Stimulated activated effector memory CD8-positive, alpha-beta T cell treated with anti-CD3 and anti-CD28 coated beads, Interleukin-12 subunit alpha, Interleukin-12 subunit beta, amount 100 ng/mL, for 72 hours (primary cell): ENCODE measurements at places on chromosomes 16 and 17.
A peak's percentile ranks its signal among the peaks of the same experiment; 100 is the strongest.

DNA sequence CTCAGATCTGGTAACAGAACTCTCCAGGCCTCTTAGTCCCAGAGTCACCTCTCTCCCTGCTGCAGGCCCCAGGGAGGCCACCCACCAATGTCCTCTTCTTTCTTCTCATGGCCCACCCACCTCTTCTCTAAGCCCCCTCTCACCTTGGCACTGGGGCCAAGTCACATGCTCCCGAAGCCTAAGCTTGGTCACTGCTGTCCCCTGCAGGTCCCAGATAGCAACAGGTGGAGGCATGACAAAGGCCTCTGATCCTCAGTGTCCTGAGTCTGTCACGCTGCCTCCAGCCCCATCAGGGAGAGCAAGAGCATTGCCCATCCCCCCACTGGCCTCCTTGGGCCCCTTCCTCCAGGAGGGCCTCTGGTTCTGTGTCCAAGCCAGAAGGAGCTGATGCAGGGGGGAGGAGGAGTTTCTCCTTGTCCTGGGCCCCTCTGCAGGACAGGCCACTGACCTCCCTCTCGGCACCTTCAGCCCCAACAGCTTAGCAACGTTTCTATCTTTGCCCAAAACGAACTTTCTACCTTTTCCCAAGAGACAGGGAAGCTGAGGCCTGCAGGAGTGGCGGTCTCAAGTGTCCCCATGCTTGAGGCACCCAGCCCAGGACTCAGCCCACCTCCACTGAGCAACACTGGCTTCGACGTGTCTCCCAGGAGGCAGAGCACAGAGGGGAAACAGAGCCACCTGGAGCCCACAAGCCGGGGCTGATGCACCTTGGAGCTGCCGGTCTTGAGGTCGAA lies 8.6 kb downstream of the P2RX1 start:
- DNase-seq: no peak

GRCh38 chr16:15672514-15673167 lies 22.6 kb downstream of the NDE1 start:
- no peak for DNase-seq

DNA sequence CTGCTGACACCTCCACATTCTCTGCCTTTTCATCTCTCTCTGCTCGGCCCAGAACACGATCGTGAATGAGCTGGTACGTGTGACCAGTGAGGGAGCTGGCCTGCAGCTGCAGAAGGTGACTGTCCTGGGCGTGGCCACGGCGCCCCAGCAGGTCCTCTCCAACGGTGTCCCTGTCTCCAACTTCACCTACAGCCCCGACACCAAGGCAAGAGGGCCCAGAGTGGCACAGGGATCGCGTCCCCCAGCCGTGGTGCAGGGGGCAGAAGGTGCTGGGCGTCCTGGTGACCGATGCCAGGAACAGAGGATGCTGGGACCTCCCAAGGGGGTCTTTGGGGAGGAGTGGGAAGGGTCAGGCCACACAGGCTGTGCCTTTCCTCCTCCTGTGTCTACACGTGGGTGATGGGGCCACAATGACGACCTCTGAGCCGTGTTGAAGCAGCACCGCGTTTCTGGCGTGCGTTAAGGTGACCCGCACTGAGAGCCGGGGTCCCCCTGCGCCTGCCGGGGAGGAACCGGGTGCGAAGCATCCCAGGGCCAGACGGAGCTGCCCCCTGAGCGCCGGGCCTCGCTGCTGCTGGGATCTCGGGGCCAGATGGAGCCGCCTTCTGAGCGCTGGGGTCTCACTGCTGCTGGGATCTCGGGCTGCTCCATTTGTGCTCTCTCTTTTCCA lies 17.4 kb downstream of the GAA start:
- DNase-seq: no peak

DNA sequence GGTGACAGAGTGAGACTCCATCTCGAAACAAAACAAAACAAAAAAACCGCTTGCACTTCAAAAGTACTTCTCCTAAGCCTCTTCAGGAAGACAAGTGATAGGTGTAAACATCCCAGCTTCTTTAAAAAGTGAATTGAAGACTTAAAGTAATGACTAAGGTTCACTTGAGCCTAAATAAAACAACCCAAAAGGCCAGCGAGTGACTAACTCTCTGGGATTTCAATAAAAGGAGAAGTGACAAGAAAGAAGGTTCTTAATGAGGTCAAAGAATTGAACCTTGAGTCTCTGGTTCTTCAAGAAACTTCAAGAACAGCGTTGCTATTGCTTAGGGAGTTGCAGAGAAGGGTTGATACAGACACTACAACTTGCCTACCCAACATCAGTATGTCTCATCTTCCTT lies 42.2 kb downstream of the STX8 start:
- no peak for DNase-seq

GRCh38 chr17:8041979-8042378 lies 3.1 kb downstream of the ALOX15B start:
- no peak for DNase-seq

DNA sequence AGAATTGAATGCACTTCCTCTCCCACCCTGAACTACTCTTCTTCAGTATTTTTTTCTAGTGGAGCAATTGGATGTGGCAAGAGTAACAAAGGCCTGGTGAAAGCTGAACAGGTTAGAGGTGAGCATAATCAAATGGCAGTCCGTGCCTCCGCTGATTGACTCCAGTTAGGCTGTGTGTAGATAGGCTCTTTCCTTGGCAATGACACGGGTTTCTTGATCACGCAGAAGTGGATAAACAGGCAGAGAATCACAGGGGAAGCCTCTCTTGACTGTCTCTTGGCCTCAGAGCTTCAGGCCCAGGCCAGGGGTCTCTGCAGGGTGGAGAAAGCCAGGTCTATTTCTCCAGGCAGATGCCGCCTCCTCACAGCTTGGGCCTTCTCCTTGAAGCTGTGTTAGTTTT lies 4.2 kb downstream of the CD300LB start:
- DNase-seq: no peak

- DNase-seq: no peak
Measured at GRCh38 chr17:29905086-29905878, 24.7 kb downstream of the SSH2 start.

DNA sequence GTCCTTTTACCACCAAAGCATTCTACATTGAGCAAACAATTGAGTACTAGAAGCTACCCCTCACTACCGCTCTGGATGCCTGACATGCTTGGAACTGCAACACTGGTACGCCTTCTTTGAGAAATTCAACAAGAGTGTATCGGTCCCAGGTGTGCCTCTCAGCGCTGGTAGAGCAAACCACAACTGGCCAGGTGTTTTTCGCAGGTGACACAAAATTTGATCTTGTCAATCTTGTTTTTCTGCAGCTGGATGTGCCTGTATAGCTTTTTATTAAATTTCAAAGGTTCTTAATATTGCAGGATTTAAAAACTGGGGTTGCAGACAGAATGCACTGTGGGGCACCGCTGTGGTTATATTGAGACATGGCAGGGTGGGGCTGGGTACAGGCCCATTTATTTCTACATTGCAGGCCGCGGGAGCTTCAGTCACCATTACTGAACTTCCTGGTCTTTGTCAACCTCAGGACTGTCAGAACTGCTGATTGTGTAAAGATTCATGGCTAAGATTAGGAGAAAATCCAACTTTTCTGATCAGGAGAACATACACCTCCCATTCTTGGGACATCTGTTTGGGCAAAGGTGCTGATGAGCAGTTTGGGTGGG lies 4.5 kb upstream of the SNX20 start:
- no peak for DNase-seq

GRCh38 chr16:56732832-56733231 lies 2.9 kb downstream of the NUP93 start:
- peak; percentile 44 for DNase-seq

GRCh38 chr16:66493490-66494401 lies 56.2 kb downstream of the TK2 start:
- DNase-seq: no peak

GRCh38 chr17:37841232-37841631 lies 83.0 kb upstream of the TBC1D3K start:
- DNase-seq: no peak

- no peak for DNase-seq
Measured at GRCh38 chr17:32503251-32504165, 16.7 kb downstream of the CDK5R1 start.

- DNase-seq: peak; percentile 46
Measured at GRCh38 chr17:28896884-28897768, at the start of gene FLOT2. FLOT2 (minus strand) TSS chr17:28897733; CDS start chr17:28897574, 159 bp downstream.

- no peak for DNase-seq
Measured at GRCh38 chr16:83513008-83513755, 294.6 kb upstream of the HSBP1 start.

GRCh38 chr17:77214743-77215142 lies 74.0 kb downstream of the SEC14L1 start:
- no peak for DNase-seq

- no peak for DNase-seq
Measured at GRCh38 chr16:89116341-89117226, 22.9 kb downstream of the ACSF3 start.

DNA sequence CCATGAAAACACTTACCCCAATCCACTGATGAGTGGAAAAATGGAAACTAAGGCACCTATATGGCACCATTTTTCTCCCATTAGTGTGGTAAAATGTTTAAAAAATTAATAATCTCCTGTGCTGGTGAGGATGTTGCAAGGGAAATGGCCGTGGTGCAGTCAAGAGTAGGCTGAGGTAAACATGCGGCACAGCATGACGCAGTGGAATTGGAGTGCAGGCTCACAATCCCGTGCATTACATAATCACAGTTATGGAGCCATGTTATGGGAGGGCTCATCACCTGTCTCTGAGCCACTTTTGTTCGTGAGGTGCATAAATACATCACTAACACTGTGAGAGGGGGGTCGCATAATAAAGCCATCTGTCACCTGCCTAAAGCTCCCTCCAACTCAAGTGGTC lies 164.4 kb upstream of the XYLT1 start:
- no peak for DNase-seq

DNA sequence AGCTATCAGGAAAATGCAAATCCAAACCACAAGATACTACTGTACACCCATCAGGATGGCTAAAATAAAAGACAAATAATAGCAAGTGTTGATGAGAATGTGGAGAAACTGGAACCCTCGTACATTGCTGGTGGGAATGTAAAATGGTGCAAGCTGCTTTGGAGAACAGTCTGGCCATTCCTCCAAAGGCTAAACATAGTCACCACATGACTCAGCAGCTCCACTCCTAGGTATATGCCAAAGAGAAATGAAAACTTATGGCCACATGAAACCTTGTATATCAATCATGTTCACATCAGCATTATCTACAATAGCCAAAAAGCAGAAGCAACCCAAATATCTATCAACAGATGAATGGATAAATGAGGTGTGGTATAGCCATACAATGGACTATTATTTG lies 28.5 kb downstream of the VAC14 start:
- no peak for DNase-seq

DNA sequence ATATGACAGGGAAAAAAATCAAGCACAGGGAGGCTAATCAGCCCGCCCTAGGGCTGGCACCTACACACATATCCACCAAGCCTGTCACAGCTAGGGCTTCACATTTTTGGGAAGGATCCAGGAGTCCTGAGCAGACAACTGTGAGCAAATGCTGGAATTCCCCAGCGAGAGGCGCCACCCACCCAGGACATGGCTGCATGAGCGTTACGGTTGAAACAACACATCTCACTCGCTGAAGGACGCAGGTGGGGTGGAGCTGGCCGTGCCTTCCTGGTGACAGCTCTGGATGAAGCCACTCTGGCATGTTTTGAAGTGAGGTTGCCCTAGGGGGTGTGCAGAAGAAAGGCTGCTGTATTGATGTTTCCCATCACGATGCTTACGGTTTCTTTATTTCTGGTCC lies 315.1 kb upstream of the EEF2KMT start:
- DNase-seq: no peak

DNA sequence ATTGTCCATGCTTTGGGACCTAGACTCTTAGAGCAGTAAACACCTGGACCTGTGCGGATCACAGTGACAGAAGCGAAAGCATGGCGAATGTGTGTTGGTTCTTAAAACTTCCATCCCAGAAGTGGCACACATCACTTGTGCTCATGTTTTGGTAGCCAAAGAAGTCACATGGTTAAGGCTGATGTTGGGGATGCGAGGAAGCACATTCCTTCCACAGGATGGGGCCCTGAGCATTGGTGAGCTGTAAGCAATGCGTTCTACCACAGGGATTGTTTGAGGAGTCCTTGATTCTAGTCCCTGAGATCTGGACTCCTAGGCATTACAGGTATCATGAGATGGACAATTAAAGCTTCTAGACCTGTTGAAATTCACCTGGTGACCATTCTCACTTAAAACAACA lies 375.9 kb downstream of the UTP18 start:
- DNase-seq: no peak

DNA sequence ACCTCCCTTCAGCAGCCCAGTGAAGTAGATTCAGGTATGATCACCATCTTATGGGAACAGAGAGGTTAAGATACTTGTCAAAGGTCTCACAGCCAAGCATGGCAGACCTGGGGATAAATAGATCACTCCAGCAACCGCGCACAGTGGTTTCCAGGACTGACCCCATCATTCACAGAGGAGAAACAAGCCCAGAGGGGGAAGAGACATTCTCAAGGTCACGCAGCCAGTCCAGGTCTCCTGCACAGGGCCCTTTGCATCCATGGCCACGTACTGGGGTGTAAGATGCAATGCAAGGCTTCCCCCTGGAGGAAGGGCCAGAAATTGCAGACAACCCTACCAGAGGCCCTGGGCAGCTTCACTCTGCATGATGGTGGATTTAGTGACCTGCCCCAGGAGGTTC lies 19.9 kb downstream of the TLE7 start:
- no peak for DNase-seq

GRCh38 chr17:82320956-82321927 lies 3.8 kb upstream of the CD7 start:
- DNase-seq: peak; percentile 85

DNA sequence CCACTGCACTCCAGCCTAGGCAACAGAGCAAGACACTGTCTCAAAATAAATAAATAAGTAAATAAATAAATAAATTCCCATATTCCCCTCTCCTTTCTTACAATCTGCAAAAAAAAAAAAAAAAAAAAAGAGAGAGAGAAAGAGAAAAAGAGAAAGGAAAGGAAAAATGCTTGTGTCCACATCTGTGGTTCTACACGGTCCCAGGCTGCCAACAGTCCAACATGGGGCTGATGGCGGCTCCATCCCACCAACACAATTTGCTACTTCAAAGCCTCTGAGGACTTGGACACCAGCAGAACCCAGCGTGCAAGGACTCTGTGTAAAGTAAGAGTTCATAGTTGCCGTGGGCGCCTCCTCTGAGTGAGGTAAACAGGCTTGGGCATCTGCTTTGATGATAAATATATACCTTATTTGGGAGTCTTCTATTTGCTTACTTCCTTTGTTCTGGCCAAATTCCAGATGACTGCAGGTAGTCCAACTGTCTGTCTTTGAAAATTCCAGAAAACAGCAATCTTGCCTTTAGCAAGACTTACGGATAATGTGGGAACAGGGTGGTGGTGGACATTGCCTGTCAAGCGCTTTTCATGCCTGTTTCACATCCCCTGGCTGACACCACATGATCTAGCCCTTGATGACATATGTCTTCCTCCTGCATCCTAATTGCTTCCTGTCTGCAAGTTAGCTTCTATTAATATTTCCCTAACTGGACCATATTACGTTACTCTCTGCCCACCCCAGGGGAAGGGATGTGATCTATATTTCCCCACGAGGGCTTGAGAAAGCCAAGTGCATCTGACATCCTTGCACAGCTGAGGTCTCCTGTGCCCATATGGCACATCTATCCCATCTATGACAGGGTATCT lies 10.1 kb downstream of the LITAF start:
- no peak for DNase-seq
